IPS-NIHi11 (cell line): ENCODE measurements at places on chromosomes 3 and 15.
A peak's percentile ranks its signal among the peaks of the same experiment; 100 is the strongest.

DNA sequence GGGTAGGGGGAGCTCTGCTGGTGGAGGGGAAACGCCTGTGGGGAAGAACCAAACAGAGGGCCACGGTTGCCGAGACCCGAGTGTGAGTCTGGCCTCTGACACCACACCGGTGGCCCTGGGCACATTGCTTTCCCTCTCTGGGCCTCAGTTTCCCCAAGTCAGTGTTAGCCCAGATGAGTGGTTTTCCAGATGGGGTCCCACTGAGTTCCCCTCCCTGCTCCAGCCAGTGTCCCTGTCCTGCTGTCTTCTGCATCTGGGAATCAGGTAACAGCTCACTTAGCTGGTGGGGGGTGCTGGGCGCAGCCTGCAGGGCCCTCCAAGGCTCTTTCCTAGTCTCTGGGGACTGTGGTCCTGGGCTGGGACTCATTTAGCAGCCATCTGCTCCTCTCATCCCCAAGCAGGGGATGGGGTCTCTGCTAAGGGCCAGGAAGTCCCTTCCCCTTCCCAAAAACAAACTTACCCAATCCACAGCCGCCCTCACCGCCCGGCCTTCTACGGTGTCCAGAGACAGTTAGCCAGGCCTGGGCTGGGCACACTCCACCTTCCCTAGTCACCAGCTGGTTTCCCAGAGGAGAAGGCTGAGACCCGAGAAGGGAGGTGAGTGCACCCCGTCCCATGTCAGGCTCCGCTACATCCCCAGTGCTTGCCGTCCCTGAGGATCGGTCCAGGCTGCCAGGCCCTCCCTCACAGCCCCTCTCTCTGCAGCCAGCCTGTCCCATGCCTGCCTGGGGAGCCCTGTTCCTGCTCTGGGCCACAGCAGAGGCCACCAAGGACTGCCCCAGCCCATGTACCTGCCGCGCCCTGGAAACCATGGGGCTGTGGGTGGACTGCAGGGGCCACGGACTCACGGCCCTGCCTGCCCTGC lies 676 bp downstream of the GP9 start:
- no peak for DNase-seq

DNA sequence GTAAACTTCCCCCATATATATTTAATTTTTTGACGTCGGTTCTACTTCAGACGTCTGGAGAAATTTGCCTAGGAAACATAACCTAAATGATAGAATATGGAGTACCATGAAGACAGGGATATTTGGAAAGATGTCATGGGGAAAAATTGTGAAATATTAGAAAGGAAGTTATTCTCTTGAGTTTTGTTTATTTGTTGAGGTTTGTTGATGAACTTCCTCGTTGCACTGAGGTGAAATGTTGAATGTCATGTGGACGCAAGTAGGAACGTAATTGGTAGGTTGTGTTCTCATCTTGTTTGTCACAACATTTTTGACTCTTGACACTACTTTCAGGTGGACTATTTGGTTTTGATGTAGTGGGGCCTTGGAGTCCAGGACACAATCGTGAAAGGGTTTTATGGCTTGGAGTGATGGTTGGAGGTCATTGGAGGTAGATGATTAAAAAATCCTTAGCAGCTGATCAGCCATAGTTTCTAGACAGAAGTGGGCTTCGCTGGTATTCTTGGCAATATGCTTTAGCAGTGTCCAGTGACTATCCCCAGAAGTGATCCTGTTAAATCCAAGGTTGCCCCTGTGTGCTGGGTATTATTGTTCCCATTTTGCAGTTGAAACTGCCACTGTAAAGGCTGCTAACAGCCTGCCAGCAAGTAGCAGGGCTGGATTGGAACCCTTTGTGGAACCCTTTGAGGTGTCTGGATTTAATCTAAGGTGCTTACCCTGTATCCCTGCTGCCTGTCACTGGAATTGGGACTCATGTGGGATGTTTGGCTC lies 1.5 kb downstream of the ABHD5 start:
- DNase-seq = no peak

- no peak for DNase-seq
Measured at GRCh38 chr3:4447295-4447999, 19.6 kb downstream of the SUMF1 start.

GRCh38 chr15:37020852-37021251 lies 79.5 kb downstream of the MEIS2 start:
- no peak for DNase-seq

- DNase-seq = peak; percentile 73
Measured at GRCh38 chr3:27720899-27721716, 1.0 kb downstream of the EOMES start.

- no peak for DNase-seq
Measured at GRCh38 chr3:170421111-170421641, 2.5 kb downstream of the CLDN11 start.

DNA sequence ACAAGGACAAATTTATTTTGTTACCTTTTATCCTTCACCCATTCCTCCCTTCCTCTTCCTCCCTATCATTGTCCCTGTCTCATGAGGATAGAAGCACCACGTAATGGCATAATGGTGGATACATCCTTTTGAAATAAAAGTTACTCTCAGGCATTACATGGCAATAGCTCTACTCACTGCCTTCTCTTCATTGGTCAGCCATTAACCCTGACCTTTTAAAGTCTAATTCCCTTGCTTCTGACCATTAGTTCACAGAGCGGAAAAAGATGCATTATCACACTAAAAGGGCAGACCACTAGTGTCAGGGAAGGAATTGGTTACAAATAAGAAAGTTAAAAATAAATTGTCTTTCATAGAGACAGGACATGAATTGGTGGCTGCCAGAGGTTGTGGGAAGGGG lies 54.6 kb upstream of the EIF1B start:
- DNase-seq = no peak

GRCh38 chr15:90625037-90625436 lies 92.1 kb upstream of the BLM start:
- no peak for DNase-seq

- no peak for DNase-seq
Measured at GRCh38 chr3:175304404-175304803, 445.3 kb downstream of the NAALADL2 start.

DNA sequence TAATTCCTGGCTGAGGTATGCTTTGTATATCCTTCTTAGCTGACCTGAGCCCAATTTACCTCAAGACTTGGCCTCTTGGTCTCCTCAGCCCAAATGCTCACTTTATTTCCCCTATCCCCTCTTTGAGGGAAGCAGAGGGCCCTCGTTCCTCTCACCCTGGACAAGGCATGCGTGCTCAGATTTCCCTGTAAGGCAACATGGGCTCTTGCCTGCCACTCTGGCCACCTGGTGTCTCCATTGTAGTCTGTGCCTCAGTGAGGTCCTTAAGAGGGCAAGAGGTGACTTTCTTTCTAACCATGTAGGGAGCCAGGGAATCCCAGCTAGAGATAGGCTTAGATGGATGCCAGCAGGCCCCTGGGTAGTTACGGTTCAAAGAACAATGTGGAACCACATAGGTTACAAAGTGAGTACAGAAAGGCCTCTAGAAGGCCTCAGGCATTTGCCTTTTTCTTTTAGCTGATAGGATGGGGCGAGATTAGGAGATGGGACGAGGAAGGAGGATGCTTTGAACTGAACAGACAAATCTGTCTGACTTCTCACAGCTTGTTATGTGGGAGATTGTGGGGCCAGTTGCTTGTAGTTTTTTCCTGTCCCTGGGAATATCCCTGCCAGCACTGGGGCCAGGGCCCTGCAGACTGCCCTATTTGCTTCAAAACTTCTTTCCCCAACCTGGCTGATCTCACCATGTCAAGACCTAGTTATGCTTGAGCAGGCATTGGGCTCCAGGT lies 1.1 kb upstream of the INTS14 start:
- no peak for DNase-seq

DNA sequence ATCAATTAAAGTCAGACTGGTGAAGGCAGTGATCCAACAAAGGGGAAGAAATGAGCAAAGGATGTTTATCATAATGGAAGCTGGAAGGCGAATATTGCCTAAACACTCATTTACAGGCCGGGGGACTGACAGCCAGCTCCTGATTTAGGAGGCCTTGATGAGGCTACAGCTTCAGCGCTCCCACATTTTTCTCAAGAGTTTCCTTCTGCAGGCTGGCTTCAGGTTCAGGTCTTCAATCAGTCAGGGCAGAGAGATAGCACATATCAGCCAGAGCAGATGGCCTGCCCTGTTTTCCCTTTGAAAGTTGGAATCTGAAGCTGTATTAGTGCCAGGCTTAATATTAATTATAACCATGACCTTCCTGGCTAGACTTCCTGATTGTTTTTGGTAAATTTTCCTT lies 218.9 kb downstream of the SV2B start:
- DNase-seq = no peak

DNA sequence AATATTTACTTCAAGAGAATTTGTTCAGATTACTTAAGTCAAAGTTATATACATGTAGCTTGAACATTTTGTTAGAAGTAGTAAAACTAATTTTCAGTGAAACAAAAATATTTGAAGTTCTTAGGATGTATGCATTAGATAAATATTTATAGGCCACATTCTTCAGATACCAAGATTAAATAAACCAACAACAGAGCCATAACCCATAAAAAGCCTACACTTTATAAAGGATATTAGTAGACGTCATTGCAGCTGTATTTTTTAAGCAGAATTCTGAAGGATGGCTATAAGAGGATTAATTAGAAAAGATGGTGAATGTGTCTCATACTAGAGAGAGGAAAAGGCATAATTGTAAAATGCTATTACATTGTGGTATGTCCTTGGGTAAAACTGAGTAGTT lies 449.7 kb upstream of the ALCAM start:
- no peak for DNase-seq

GRCh38 chr3:5929027-5929426 lies 741.5 kb downstream of the EDEM1 start:
- no peak for DNase-seq

DNA sequence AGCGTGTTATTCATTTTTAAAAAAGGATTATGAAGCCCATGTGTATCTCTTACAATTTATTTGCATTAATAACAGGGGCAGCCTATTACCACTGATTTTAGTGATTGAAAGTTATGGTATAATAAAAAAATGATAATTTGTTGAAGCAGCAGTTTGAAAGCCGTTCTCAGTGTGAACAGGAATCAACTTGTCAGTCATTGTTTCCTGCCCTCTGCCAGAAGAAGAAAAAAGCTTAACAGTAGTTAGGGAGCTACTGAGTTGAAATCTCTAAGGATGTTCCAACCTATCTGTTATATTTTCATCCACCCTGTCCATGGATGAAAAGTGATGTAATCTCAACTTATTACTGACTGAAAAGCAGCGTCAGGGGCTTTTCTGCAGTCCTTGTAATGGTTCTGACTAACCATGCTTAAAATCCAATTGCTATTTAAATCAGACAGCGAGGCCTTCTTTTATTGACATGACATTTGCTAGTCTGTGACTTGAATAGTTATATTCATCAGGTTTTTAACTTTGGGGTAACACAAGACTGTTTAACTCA lies 486.7 kb downstream of the ROBO2 start:
- no peak for DNase-seq

- peak; percentile 65 for DNase-seq
Measured at GRCh38 chr3:50627407-50628051, 10.6 kb downstream of the MAPKAPK3 start.

DNA sequence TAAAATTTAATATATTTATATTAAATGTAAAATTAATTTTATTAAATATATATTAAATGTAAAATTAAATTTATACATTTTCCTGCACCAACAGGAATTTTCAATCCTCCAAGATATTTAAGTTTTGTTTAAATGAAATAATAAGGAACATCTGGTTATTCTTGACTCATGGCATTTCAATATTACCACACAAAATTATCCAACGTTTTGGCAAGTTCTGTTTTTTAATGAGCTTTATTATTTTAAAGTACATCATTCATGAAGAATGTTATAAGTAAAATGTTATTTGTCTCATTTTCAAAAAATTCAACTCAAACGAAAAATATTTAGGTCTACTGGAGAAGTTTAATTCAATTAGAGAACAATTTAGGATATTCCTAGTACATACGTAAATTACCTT lies 811.4 kb downstream of the NAALADL2 start:
- no peak for DNase-seq

DNA sequence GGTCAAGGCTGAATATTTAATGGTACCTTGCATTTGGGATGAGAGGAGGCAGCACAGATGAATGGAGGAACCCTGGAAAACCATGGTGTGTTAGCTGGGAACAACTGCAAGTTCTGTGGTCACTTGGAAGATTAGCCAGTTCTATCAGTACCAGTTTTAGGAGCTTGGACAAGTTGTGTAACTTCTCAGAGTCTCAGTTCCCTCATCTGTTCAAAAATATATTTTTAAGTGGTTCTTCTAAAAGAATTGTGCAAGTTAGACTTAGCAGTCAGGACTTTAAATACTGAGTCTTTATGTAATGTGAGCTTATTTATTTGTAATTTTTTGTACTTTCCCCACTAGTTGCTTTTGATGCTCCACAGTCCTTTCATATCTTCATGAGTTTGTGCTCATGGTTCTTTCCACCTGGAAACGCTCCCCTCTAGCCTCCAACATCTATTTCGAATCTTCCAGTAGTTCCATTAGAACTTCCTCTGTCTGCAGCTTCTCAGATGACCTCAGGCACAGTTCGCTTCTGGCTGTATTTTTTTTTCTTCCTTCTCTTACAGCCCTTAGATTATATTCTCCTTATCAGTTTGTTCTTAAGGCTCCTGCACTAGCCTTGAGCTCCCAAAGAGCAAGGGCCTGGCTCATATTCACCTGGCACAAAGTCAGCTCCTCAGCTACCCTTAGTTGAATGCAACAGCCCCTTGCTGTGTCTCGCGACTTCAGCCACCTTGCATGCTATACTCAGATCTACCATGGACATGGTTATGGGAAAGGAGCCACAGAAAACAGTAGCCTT lies 27.1 kb downstream of the ITPR1 start:
- DNase-seq = no peak
